Liver (tissue), 10 donors: ENCODE measurements at places on chromosomes 6 and 20. TPM values are rescaled to one million over a fixed set of nuclear protein-coding genes. Genes with fewer than 3 reads are reported as not detected.

Gene ANKRD66
- not detected for polyA plus RNA-seq

Gene DHX35
- polyA plus RNA-seq: 2.7 TPM

Gene MOG
- polyA plus RNA-seq: not detected

Gene KCNS1
- not detected for polyA plus RNA-seq

Gene HLA-DOA
- polyA plus RNA-seq: 0.69 TPM

Gene VARS2
- polyA plus RNA-seq: 9.4 TPM

Gene RGS17
- 0.01 TPM for polyA plus RNA-seq

Gene TULP1
- polyA plus RNA-seq: not detected

Gene FUT9
- polyA plus RNA-seq: not detected

Gene COL10A1
- polyA plus RNA-seq: 0.15 TPM

Gene MED23
- 9.6 TPM for polyA plus RNA-seq

Gene BPIFB2
- polyA plus RNA-seq: 1.0 TPM

Gene NKX2-4
- not detected for polyA plus RNA-seq

Gene PRKN
- 0.47 TPM for polyA plus RNA-seq

Gene POLR3F
- 3.1 TPM for polyA plus RNA-seq

Gene LHFPL5
- not detected for polyA plus RNA-seq

Gene LY6G6F
- not detected for polyA plus RNA-seq

Gene PNISR
- polyA plus RNA-seq: 62.3 TPM

Gene MLN
- polyA plus RNA-seq: not detected

Gene MAP7
- 8.4 TPM for polyA plus RNA-seq

Gene METTL24
- 0.23 TPM for polyA plus RNA-seq

Gene THBS2
- polyA plus RNA-seq: 0.35 TPM

Gene CDS2
- 11.2 TPM for polyA plus RNA-seq

Gene FAM184A
- 5.6 TPM for polyA plus RNA-seq

Gene TRIM40
- not detected for polyA plus RNA-seq

Gene AIF1
- 28.6 TPM for polyA plus RNA-seq

Gene PLCB4
- 0.14 TPM for polyA plus RNA-seq
